Stimulated activated CD8-positive, alpha-beta memory T cell treated with anti-CD3 and anti-CD28 coated beads, Interleukin-7, amount 100 ng/mL, for 24 hours (primary cell): ENCODE measurements at places on chromosomes 6 and 20.
A peak's percentile ranks its signal among the peaks of the same experiment; 100 is the strongest.

- no peak for DNase-seq
These were observed 877.5 kb upstream of the ADGRB3 start for GRCh38 chr6:67757465-67758033.

DNA sequence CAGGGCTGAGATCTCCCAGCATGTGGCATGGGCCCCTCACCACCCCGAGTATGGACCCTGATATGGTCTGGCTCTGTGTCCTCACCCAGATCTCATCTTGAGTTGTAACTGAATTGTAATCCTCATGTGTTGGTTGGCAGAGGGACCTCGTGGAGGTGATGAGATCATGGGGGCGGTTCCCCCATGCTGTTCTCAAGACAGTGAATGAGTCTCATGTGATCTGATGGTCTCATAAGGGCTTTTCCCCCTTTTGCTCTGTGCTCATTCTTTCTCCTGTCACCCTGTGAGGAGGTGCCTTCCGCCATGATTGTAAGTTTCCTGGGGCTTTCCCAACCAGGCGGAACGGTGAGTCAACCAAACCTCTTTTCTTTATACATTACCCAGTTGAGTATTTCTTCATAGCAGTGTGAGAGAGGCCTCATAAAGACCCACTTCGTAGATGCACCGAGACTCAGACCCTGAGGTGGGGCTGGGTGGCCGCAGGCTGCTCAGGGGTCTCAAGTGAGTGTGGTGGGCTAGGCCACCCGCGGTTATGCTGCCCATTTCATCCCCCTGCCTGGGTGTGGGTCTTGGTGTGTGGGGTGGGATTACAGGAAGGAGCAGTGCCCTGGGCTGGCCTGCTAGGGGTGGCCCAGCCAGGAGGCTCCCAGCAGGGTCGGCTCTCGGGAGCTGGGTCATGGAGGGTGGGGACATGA is 26.2 kb upstream of the GATA5 start:
- peak; percentile 34 for DNase-seq

DNA sequence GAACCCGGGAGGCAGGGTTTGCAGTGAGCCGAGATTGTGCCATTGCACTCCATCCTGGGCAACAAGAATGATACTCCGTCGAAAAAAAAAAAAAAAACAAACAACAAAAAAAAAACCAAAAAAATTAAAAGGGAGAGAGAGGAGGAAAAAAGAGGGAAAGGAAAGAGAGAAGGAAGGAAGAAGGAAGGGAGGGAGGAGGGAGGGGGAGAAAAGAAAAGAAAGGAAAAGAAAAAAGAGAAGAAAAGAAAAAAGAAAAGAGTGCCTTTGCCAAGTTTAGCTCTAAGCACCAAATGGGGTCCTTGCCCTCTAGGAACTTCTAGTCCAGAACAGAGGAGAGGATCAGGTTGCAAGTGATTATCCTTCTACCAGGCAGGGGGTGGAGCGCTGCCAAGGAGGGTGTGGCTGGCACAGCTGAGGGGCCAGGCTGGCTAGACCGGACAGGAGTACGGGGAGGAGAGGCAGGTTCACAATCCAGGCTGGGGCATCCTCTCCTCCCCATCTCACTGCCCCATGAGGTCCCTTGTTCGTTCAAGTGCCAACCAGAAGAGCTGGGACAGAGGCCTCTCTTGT is 19.1 kb downstream of the GNAS start:
- no peak for DNase-seq

DNA sequence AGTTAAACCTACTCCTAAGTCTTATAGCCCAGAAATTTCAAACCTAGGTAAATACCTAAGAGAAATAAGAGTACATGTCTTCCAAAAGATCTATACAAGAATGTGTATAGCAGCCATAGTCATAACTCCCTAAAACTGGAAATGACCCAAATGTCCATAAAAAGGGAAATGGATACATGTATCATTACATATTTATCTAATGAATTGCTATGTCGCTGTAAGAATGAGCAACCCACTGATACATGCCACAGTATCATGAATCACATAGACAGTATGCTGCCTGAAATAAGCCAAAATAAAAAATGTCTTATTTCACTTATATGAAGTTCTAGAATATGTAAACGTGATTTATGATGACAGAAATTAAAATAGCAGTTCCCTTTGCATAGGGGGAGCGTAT is 679.5 kb downstream of the MAFB start:
- DNase-seq: no peak

DNA sequence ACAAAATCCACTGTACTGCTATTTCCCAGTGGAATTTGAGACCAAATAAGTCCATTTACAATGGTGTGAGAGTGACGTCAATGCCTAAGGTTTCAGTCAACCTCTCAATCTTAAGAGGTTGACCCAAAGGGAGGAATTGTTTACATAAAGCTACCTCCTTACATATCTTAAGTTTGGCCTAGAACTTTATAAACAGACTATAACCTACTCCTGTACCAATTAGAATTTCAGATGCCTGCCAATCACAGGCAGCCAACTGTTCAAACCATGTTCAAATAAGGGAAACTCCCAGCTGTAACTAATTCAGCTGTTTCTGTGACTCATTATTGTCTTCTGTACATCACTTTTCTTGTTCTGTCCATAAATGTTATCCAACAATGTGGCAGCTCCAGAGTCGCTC is 14.5 kb downstream of the LGSN start:
- DNase-seq: no peak

DNA sequence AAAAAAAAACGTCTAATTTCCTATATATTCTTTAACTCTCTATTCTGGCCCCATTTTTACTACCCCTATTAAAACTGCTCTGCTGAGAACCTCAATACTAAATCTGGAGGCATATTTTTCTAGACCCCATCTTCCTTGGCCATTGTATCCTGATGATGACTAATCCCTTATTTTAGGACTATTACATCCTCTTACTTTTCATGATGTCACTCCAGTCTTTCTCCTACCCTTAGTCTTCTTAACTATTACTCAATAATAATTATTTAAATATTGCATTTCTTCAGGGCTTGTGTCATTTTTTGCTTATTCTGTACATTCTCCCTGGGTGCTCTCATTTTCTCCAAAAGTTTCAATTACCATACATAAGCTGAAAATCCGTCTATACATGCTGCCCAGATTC is 6.4 kb downstream of the FBXO30 start:
- DNase-seq: no peak

- no peak for DNase-seq
These were observed 90.0 kb upstream of the CEP162 start for GRCh38 chr6:84317463-84317862.
